Colonic mucosa (tissue), 4 donors: ENCODE measurements at places on chromosomes 3 and 15. TPM values are rescaled to one million over a fixed set of nuclear protein-coding genes. Genes with fewer than 3 reads are reported as not detected.

- H3K27ac ChIP-seq = no peak overlapping the region
- no peaks in the 10 kb centered on the region for H3K36me3 ChIP-seq
- H3K27me3 ChIP-seq = no peaks in the 10 kb centered on the region
- no peaks in the 10 kb centered on the region for H3K4me1 ChIP-seq
- H3K4me3 ChIP-seq = no peak overlapping the region
Observed at GRCh38 chr3:111610189-111610588, 15.0 kb upstream of the ZBED2 start.

Gene TICRR
- total RNA-seq = 14.6 TPM

GRCh38 chr3:53836084-53836872 is 9.9 kb downstream of the CHDH start:
- H3K4me1 ChIP-seq = no peaks in the 10 kb centered on the region
- DNase-seq = no peak
- H3K27ac ChIP-seq = no peak overlapping the region
- H3K36me3 ChIP-seq = no peaks in the 10 kb centered on the region
- no peaks in the 10 kb centered on the region for H3K27me3 ChIP-seq
- no peak overlapping the region for H3K4me3 ChIP-seq

Gene SIAH2
- 27.9 TPM for total RNA-seq

- DNase-seq = no peak
- H3K4me1 ChIP-seq = no peaks in the 10 kb centered on the region
- H3K27ac ChIP-seq = no peak overlapping the region
- no peaks in the 10 kb centered on the region for H3K27me3 ChIP-seq
- H3K36me3 ChIP-seq = no peaks in the 10 kb centered on the region
Observed at GRCh38 chr15:87118846-87119245, 1039.2 kb downstream of the AGBL1 start.
